ENCODE measurements at places on chromosomes 11 and 22.

DNA sequence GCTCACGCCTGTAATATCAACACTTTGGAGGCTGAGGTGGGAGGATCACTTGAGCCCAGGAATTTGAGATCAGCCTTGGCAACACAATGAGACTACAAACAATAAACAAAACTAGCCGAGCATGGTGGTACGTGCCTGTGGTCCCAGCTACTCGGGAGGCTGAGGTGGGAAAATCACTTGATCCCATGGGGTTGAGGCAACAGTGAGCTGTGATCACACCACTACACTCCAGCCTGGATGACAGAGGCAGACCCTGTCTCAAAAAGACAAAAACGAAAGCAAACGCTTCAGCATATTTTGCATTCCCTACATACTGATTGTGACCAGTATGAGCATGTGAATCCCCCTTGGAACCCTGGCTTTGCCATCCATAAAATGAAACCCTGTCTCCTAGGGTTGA is 33.9 kb upstream of the MN1 start:
- no peak for DNase-seq

DNA sequence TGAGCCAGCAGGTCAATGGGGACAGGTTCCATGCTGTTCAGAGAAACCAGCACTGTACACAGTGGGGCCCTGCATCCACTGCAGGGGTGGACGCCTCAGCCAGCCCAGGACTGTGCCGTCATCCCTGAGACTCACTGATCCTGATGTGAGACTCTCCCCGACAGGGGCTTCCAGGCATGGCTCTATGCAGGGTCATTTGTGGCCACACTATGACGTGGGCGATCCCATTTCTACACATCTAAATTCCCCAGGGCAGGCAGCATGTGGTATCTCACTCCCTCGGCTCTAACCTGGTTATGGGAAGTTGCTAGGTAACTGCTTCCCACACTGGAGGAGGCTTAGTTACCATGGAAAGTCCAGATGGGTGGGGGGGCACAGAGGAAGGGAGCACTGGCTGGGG is 14.2 kb upstream of the FAM83F start:
- no peak for DNase-seq

GRCh38 chr11:127733552-127733951 is 733.0 kb upstream of the KIRREL3 start:
- DNase-seq: no peak

GRCh38 chr11:111539426-111540113 is 950 bp upstream of the LAYN start:
- no peak for DNase-seq
